LNCaP clone FGC (cell line): ENCODE measurements at places on chromosomes 3 and 15.

- no peak for DNase-seq
Observed at GRCh38 chr3:146152834-146153233, 8.2 kb downstream of the PLOD2 start.

DNA sequence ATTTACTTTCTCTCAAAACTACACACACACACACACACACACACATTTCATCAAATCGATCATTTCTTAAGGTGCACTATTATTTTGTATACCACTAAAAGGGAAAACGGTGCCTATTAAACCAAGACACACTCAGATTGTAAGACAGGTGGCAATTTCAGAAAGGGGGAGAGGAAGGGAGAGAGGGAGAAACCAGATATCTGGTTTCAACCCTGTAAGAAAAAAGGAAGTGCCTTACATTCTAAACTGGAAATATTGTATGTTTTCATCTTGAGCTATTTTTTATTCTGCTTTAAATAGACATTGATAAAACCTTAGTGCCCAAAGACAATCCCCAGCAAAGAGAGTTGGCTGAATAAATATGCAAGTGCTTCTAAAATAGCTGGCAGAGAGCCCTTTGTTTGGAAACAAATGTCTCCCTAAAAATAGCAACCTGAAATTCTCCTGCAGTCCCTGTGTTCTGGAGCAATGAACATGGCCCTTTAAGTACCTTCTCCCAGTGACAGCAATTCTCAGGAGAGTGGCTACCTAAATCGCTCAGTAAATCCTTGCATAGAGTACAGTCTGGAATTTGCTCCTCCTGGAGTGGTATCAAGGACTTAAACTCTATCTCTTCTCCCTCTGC is 85.7 kb downstream of the RARB start:
- DNase-seq, result no peak

DNA sequence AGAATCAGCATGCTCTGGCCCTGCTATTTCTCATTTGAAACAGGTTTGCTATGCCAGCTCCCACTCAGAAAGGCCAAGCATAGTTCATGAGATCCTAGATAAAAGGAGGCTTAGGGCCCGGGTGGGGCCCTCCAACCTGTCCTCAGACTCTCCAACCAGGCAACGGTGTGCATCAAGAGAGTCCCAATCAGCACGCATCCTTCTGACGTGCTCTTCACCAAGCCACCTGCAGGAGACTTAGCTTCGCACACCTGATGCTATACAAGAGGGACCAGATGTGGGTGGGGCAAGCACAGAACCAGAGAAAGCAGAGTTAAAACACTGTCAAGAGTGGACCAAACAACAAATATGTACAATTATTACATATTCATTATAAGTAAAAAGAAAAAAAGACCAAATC is 17.3 kb downstream of the STIMATE start:
- DNase-seq, result no peak

DNA sequence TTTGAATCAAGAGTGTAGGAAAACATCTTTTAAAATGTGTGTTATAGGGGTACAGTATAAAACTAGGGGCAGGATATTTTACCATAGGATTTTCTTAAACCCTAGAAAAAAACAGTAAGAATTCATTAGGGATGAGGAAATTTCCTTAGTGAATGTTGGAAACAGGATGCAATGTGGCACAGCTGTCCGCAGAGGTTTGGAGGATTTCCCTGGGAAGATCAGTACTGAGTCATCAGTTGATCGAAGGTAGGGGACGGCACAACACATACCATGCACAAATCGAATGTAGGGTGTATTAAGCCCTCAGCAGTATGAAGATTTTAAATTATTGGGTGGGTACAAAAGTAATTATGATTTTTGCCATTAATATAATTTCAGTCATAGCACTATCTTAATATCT is 49.9 kb downstream of the FNDC3B start:
- DNase-seq, result no peak

DNA sequence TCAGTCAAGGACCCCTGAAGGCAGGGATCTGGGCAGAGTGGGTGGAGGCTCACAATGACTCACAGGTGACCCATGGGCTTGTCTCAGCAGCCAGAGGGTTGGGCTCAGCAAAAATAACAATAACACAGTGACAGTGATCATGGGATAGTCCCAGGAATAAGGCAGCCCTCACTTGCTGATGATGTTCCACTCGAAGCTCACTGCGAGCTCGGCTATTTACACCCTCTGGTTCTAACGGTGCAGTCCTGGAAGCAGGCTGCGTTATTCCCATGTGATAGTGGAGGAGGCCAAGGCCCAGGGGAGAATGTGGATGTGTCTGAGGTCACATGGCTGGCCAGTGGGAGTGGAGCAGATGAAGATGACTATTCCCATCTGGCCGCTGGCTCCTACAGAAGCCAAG is 16.2 kb downstream of the CCDC33 start:
- no peak for DNase-seq

DNA sequence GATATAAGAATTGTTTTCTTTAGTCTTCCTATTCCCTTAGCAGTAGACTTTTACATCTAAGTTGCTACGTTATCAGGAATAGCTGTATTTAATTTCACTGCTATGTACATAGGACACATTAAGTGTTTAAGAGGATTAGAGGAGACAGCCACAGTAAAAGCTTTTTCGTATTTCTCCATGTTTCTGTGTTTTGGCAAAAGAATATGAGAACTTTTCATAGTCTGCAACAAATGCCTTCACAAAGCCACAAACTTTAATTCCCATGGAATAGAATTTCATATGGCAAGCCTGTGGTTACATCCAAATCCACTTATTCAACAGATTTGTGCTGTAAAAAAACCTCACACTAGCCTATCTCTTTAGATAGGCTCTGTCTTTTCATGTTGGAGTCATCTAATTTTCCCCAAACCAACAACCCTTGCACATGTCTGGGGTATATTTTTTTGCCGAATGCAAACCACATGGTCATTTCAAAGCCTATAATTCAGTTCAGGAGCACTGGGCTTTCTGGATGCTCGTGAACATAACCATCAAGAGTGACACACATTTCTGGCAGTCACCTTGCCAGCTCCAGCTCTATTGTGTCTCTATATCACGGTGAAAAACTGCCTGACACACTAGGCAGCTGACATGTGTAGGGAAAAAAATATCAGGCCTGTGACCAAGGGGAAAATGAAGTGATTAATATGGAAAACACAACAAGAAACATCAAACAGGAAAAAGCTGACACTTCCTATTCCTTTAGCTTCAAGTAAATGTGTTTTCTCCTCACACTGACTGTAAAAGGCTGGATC is 19.2 kb downstream of the PLD1 start:
- DNase-seq, result no peak
